ENCODE measurements at places on chromosomes 4 and X. TPM values are rescaled to one million over a fixed set of nuclear protein-coding genes. Genes with fewer than 3 reads are reported as not detected.

DNA sequence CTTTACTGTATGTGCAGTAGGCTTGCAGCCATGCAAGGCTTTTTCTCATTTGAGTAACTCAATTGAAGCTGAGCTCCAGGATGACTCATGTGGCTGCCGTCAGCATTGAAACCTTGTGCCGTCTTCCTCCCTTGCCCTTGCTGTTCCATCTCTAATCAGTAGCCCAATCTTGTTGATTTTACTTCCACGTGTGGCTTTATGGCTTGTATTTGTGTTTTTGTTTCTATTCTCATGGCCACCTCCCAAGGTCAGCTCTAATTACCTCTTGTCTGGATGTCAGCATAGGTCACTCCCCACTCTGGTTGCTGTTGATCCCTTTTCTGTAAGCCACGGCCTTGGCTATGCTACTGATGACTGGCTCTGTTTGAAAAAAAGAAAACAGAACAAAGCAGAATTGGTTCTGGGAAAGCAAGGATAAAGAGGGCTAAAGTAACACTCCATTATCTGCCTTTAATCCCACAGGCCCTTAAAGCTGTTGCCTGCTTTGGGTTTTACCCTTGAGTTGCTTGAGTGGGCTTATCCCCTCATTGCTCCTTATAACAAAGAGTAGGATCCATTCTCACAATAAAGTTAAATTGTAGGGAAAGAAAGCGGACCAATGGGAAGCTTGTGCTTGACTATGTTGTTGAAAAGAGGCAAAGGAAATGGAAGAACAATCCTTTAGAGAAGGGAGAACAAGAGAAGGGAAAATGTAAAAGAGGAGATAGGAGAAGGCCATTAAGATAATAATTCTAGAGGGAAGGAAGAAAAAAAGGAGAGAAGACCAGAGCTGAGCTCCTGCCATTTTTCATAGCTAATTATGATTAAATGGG, 173.9 kb upstream of the PGRMC2 start:
- no peak for DNase-seq

DNA sequence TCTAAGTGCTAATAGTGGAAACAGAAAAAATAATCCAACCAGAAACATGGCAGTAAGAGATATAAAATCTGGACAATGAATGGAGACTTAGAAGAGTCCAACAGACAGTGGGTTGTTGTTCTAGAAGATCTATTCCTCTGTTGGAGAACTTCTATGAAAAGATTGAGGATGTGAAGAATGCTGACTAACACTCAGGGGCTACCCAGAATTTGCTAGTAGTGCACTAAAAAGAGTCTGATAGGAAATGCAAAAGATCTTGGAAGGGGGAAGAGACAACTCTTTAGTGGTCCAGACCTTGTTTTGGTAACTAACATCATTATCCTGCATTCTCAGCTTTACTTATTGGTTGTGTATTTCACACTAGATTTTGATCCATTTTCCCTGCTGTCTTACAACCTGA, 77.9 kb downstream of the SMARCA1 start:
- no peak for DNase-seq

The TEX11 gene
- not detected for total RNA-seq

The PABPC1L2B gene
- total RNA-seq, result not detected

GRCh38 chrX:74521961-74522751, 92.3 kb downstream of the RLIM start:
- no peak for DNase-seq

GRCh38 chr4:89491761-89492160, 184.2 kb upstream of the GPRIN3 start:
- no peak for DNase-seq

DNA sequence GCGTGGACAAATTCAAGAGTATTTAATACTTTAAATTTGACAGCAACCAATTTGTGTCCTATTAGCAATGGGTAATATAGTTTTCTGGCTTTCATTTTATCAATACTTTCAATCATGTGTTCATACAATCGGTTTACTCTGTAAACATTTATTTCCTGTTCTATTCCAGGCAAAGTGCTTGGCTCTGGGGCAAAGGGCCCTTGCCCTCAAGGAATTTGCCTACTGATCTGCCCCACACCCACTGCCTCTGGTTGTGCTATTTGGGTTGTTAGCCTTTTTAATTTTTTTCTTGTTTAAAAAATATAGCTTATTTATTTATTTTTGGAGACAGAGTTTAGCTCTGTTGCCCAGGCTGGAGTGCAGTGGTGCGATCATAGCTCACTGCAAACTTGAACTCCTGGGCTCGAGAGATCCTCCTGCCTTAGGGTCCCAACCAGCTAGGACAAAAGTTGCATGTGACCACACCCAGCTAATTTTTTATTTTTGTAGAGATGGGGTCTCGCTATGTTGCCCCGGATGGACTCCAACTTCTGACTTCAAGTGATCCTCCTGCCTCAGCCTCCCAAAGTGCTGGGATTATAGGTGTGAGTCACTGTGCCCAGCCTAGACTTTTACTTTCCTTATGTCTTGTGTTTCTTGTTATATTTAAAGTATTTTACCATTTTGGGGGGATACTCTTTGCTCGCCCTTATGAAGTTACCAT, 30.7 kb upstream of the CBR4 start:
- no peak for DNase-seq

The RNF128 gene
- total RNA-seq, result 0.15 TPM

The TKTL1 gene
- total RNA-seq, result 18.0 TPM

The GRID2 gene
- total RNA-seq, result 0.40 TPM

GRCh38 chrX:28022371-28022770, 41.1 kb upstream of the DCAF8L1 start:
- DNase-seq, result no peak

The PNMA3 gene
- 1.8 TPM for total RNA-seq

- DNase-seq, result no peak
These were observed 39.8 kb downstream of the ANXA3 start for GRCh38 chr4:78591404-78591803.

GRCh38 chr4:18767921-18768320, 746.4 kb upstream of the LCORL start:
- no peak for DNase-seq

- DNase-seq, result no peak
These were observed 128.1 kb downstream of the COL25A1 start for GRCh38 chr4:109174224-109174953.

The ADAMTS3 gene
- 0.42 TPM for total RNA-seq

GRCh38 chr4:139603576-139604410, 47.8 kb upstream of the SETD7 start:
- no peak for DNase-seq

DNA sequence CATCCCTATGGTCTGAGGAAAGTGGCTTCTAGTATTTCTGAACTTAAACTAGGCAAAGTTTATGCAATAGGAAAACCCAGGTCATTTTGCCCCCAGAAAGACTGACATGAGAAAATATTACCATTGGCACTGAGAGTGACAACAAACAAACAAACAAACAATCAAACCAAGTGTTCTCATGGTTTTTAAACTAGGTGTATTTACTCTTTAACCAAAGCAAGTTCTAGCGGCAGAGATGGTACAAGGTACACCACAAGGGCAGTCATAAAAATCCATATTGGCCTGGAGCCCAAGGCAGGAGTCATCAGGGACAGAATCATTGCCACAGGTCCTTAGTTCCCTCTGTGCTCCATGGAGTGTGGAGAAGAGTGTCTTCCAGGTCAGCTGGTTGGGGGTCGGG, 26.0 kb upstream of the ENPEP start:
- no peak for DNase-seq

DNA sequence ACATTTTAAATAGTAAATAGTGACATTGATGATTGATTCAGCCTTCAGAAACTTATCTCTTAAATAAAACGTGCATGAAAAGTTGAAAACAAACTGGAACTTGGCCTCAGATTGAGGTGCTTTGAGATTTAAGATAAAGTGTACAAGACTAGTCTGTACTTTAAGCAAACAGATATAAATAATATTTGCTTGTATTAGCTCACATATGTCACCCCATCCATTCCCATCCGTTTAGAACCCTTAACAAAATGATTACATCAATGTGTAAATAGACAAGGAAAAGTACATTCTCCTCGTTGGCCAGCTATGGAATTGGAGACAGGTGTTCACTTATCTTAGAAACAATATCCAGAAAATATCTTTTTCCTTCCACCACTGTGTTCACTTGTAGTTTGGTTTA, 130.8 kb downstream of the BANK1 start:
- DNase-seq, result no peak

GRCh38 chrX:20151689-20152088, 10.1 kb upstream of the EIF1AX start:
- no peak for DNase-seq

The ATP1B4 gene
- not detected for total RNA-seq

- no peak for DNase-seq
These were observed 162.3 kb upstream of the PSAPL1 start for GRCh38 chr4:7596918-7597606.

DNA sequence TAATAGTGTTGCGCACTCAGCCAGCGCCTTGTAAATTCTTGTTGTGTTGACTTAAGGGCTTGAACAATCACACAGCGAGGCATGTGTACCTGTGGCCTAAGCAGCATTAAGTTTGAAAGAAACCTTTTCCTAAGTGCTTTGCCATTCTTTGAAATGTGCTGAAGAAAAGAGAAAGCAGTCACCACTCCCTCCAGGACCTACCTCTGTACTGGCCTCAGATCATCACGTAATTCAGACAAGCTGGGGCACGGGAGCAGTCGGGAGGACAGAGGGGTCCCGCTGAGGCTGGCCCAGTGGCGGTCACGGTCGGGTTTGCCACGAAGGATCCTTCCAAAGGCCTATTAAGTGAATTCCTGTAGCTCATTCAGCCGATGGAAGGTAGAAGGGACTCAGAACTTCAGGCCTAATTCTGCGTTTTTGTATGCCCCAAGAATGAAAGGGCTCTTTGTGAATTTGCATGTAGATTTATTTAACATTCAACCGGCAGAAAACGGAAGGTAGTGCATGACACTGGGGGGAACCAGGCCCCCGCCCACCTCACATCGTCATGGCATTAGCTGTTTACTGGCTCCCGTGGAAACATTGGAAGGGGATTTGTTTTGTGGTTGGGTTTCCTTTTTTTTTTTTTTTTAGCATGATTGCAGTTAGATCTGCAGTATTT, 106.3 kb downstream of the TRAPPC11 start:
- DNase-seq, result peak; percentile 59

GRCh38 chr4:173748353-173748752, 218.3 kb upstream of the HAND2 start:
- no peak for DNase-seq

DNA sequence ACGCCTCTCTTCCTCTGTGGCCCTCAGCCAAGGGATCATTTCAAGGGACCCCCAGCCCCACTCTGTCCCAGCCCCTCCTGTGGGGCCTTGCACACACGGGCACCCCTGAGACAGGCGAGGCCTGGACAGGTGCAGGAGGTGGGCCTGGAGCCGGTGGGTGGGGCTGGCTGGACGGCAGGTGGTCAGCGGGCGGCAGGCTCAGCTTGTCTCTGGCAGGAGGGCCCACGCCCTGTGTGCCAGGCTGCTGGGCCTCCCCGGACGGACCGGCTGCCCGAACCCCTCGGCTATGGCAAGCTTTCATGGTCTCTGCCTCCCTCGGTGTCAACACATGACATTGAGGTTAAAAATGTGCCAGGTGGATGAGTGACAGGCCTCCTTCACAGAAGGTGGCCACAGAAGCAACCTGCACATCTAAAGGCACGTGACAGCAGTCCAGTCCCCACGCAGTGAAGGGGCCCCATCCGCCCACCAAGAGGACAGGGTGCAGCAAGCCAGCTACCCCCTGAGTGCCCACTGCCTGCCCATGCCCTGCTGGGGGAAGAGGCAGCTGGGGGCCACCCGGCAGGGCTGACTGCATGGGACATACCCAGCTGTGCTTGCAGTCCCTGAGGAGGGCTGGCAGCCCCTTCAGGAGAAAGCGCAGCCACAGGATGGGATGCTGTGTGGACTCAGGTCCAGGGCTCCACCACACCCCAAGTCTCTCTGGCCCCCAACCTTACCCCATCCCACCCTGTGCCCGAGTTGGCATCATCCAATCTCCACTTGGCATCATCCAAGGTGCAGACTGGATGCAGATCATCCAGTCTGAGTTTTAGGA, 109.3 kb downstream of the FAM53A start:
- DNase-seq, result peak; percentile 19

DNA sequence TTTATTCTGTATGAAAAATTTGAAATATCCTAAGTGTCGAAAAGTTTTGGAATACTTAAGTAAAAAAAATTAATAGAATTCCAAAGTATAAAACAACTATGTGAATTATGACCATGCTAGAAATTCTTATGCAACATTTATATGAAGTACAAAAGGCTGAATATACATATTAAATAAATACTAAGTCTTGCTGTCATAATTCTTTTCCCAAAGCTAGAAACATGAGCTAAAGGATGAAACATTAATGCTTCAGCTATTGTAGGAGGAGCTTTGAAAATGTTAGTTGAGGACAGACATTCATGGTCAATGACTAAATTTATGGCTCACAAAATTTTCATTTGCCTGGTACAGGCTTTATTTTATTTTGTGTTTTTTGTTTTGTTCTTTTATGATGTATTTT, 207.3 kb downstream of the GABRB1 start:
- no peak for DNase-seq

GRCh38 chr4:143559757-143560147, 46.2 kb downstream of the SMARCA5 start:
- no peak for DNase-seq

The CSAG1 gene
- not detected for total RNA-seq

DNA sequence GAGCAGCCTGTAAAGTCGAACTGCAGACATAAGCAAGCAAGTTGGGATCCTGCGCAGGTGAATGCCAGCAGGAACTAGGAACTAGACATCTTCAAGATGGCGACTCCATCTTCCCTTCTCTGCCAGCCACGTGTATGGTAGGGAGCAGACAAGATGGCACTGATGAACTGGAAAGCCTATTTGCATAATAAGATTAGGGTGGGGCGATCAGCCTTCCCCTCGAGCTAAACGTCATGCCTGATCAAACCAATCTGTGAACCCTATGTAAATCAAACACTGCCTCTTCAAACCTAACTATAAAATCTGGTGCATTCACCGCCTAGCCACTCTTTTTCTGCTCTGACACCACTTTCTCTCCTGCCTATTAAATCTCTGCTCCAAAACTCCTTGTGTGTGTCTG, 28.1 kb upstream of the LGI2 start:
- DNase-seq, result no peak

The GUCY1A1 gene
- total RNA-seq, result 106 TPM

GRCh38 chr4:53804719-53805118, 213.4 kb upstream of the LNX1 start:
- DNase-seq, result peak; percentile 34

- DNase-seq, result no peak
These were observed 78.0 kb downstream of the MSN start for GRCh38 chrX:65745427-65745826.

DNA sequence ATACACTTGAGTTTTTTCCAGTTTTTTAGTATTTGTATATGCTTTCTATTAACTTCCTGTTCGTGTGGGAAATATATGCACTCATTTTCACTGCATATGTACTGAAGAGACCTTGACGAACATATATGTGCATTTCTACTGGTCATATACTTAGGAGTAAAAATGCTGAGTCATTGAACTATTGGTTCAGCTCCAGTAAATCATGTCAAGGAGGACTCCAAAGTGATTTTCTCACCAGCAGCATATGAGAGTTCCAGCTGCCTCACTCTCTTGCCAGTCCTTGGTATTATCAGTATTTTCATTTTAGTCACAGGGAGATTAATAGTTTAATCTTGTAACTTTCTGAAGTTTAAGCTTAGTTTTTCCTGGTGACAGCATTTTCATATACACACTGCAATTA, 2750.2 kb downstream of the ARAP2 start:
- DNase-seq, result no peak
